Erythroblast (primary cell): ENCODE measurements at places on chromosomes 12 and 14.

GRCh38 chr14:101709962-101710931, 51.3 kb upstream of the PPP2R5C start:
- no peak for DNase-seq

DNA sequence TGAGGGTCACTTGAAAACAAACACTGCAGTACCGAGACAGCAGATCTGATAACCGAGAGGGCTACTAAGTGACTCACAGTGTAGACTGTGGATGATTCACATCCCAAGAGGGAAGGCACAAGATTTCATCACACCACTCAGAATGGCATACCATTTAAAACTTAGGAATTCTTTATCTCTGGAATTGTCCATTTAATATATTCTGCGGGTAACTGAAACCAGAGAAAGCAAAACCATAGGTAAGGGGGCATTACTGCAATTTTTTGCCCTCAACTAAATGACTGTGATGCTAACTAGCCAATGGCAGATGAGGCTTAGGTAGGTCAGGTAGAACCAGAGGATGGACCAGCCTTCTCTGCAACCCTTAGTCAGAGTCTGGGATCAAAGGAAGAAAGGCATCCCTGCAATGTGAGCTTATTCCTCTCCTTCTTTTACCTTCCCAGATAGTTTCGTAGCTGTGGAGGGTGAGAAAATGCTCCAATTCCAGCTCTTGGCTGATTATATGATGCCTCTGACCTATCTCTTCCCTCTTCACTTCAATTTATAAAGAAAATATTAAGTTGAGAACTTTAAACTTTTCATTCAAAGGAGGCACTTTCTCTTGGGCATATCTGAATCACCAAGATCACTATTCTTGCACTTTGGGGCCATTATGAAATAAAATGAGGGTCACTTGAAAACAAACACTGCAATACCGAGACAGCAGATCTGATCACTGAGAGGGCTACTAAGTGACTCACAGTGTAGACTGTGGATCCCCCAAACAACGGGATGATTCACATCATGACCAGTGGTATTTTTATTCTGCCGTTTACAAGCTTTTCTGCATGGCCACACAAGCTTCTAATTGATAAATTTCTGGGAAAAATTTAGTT, 6.8 kb downstream of the ART4 start:
- DNase-seq: peak; percentile 82

DNA sequence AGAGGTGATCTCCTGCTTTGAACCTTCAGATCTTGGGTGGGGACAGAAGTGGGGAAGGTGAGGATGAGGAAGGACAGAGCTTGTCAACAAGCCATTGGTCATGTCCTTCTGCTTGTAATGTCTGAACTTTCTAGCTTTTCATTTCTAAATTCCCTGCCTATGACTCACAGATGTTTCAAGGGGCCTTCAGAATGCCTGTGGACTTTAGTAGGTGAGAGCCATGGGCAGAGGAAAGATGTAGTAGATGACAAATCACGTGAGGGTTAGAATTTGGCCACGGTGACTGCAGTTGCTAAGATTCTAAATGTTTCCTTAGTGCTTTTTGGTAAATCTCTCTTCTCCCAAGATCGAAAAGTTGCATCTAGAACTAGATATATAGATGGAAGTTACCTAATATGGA, 18.7 kb upstream of the CREBL2 start:
- no peak for DNase-seq

GRCh38 chr12:128969480-128970055, 116.3 kb downstream of the GLT1D1 start:
- DNase-seq: no peak

GRCh38 chr12:6053541-6053940, 70.9 kb downstream of the VWF start:
- DNase-seq: no peak

DNA sequence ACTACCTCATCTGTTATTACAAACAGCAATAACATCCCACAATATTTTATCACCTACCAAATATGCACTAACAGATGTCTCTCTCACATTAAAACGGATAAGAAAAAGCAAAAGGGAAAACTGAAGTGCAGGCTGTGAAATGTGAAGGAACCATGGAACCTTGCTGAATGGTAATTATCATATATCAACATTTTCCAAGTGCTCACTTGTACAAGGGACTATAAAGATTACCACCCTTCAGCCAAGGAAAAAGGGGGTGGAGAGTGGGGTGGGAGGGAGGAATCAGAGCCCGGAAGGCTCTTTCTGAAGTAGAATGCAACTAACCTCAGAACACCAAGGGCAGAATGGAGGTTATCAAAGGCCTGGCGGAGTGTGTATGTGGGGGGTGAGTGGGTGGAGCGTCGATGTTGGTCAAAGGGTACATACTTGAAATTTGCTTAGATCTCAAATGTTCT, 1.2 kb downstream of the SNX6 start:
- DNase-seq: peak; percentile 38

GRCh38 chr12:66694666-66695613, 16.1 kb upstream of the GRIP1 start:
- DNase-seq: no peak

DNA sequence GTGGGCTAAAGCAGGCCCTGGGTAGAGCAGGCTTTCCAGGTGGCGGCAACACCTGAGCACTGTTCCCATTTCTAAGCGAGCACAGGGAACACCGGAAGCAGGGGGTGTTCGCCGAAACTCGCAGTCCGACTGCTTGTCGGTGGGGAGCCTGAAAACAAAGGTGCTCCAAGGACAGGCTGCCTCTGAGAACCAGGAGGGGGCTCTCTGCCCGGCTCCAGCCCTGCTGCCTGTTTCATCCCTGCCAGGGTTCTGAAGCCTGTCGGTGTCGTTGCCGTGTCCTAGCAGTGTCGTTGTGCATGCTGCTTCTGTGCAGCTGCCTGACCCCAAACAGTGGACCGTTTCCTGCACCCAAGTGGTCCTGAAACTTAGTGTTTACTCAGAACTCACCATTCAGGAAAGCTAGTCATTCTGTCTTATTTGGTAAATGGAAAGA, 21.8 kb downstream of the CCNK start:
- no peak for DNase-seq

GRCh38 chr14:54650959-54651351, 84.0 kb downstream of the SAMD4A start:
- no peak for DNase-seq

GRCh38 chr14:53640695-53641094, 315.9 kb downstream of the BMP4 start:
- no peak for DNase-seq

GRCh38 chr14:64459405-64460136, 5.7 kb upstream of the AKAP5 start:
- no peak for DNase-seq

DNA sequence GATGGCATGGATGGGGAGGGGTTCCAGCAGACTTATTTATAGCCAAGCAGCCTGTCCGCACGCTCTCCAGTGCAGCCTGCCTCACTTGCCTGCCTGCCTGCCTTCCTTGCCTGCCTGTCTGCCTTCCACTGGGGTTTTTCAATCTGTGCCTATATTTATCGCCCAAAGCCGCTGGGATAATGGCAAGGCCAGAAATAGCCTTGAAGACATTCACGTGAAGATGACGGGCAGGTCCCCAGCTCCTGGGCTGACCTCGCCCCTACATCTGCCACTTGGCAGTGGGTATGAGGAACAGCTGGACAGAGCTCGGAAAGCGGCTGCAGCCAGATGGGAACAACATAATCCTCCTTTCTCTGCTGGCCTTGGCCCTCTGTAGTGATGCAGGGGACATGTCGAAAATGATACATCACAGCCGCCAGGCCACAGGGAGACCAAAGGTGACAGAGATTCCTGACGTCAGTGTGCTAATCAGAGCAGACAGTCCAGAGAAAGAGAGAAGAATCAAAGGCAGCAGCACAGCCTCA, 53.3 kb downstream of the PITPNM2 start:
- DNase-seq: no peak

GRCh38 chr14:54814076-54814475, 88.5 kb downstream of the GCH1 start:
- peak; percentile 38 for DNase-seq

DNA sequence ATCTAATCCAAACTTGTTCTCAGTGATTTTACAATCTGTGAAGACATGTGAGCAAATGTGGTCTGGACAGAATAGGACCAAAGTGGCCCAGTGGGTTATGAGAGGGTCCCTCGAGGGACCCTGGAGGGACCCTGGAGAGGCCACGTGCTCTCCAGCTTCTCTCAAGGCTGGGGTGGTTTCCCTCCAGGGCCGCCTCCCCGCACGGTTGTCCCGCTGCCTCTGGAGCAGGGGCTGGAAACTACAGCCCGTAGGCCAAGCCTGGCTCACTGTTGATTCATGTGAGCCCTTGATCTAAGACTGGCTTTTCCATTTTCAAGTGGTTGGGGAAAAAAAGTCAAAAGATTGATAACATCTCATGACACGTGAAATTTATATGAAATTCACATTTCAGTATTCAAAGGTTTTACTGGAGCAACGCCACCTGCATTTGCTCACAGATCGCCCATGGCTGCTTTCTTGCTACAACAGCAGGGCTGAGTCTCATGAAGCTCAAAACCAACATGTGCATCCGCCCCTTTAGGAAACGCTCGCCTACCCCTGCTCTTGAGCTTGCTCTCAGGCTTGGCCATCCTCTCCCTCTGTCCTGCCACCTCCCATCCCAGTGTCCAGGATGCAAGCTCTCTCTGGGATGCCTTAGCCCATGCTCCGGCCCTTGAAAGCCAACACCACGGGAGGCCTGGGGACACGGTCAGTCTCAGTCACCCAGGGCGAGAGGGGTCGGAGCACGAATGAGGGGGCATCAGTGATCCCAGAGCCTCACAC, 12.1 kb upstream of the LRTM2 start:
- DNase-seq: no peak

DNA sequence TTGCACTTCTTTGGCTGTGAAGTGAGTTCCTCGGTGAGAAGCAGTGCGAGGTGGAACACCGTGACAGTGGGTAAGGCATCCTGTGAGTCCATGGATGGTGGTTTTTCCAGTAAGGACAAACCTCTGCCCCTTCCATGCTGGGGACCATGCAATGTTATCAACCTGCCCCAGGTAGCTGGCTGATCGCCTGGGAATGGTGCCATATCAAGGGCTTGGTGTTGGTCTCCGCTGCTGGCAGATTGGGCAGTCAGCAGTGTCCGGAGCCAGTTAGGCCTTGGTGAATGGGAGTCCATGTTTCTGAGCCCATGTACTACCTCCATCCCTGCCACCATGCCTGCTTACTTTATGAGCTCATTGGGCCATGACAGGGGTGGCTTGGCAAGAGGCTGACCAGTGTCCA, 114.7 kb upstream of the C14orf180 start:
- no peak for DNase-seq

DNA sequence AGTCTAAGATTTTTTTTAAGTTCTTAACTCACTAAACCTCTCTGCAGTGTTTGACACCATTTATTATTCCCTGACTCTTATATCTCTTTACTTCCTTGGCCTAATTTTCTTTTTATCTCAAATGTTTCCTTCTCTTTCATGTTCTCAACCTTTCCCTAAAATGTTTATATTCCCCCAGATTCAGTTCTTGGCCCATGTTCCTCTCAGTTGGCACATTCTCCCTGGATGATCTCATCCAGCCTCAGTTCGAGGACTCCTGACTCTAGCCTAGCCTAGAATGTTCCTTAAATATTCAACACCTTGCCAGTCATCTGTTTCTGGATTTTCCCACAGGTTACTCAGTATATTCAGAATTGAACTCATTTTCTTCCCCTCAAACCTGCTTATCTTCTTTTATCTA, 81.3 kb downstream of the SCN8A start:
- DNase-seq: no peak

GRCh38 chr14:41225433-41225832, 381.2 kb upstream of the LRFN5 start:
- DNase-seq: no peak

- no peak for DNase-seq
Measured at GRCh38 chr12:121823101-121823726, 19.4 kb downstream of the SETD1B start.

GRCh38 chr14:100539003-100539660, 48.1 kb downstream of the BEGAIN start:
- no peak for DNase-seq

DNA sequence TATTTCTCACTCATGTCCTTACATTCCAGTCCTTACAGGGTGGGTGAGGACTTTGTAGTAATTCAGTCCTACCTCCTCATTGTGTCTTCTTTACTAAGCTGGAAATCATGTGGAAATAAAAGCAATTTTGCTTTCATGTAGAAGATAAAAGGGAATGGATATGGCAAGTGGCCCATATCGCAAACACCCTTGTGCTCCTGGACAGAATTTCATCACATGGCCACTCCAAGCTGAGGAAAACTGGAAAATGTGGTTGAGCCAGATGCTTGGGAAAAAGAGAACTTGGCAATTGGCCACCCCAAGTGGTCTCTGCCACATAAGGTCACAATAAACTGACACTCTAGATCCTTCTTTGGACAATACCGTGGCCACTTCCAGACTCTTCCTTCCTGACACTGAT, 64.2 kb upstream of the IFNG-AS1 start:
- no peak for DNase-seq

GRCh38 chr12:26112703-26113147, 12.1 kb downstream of the BHLHE41 start:
- DNase-seq: no peak

- DNase-seq: no peak
Measured at GRCh38 chr12:16955083-16955657, 349.2 kb upstream of the LMO3 start.

DNA sequence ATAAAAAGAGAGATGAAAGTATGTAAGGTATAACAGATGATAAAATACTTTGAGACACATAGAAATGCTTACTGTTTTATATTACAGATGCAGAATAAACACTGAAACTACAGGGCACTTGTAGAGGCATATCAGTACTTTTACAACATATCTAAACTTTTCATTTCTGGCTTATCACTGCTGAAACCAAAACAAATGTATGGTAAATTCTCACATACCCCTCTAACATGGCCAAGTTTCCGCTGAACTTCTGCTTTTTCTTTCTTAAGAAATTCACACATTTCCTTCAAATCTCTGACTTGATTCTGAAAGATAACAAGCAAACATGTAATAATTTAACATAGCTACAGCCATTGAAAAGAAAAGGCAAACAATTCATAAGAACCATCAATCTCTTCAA, 33.3 kb upstream of the C12orf50 start:
- no peak for DNase-seq

DNA sequence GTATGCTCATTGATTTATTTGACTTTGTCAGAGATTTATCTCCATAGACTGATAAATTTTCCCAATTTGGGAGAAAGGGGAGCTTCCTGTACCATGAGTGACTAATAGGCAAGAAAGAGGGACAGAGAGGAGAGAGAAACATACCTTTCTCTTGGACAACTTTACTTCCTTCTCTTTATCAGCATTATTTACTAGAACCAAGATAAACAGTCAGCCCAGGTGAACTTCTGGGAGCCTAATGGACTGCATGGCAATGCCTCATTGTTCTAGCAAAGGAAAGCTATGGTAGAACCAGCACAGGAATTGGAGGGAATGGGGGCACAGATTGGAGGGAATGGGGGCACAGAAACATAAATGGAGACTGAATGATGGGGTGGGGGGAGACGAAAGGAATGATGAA, 63.4 kb upstream of the STXBP6 start:
- no peak for DNase-seq

GRCh38 chr12:113239811-113240331, 18.6 kb downstream of the TPCN1 start:
- DNase-seq: no peak

GRCh38 chr12:93378998-93379325, 1.2 kb downstream of the NUDT4 start:
- DNase-seq: peak; percentile 79

- DNase-seq: no peak
Measured at GRCh38 chr12:10363658-10363913, 26.3 kb downstream of the KLRK1 start.
